ENCODE measurements at places on chromosomes 6 and 20.

GRCh38 chr6:20841806-20842205 lies 307.5 kb downstream of the CDKAL1 start:
- no peak for DNase-seq

DNA sequence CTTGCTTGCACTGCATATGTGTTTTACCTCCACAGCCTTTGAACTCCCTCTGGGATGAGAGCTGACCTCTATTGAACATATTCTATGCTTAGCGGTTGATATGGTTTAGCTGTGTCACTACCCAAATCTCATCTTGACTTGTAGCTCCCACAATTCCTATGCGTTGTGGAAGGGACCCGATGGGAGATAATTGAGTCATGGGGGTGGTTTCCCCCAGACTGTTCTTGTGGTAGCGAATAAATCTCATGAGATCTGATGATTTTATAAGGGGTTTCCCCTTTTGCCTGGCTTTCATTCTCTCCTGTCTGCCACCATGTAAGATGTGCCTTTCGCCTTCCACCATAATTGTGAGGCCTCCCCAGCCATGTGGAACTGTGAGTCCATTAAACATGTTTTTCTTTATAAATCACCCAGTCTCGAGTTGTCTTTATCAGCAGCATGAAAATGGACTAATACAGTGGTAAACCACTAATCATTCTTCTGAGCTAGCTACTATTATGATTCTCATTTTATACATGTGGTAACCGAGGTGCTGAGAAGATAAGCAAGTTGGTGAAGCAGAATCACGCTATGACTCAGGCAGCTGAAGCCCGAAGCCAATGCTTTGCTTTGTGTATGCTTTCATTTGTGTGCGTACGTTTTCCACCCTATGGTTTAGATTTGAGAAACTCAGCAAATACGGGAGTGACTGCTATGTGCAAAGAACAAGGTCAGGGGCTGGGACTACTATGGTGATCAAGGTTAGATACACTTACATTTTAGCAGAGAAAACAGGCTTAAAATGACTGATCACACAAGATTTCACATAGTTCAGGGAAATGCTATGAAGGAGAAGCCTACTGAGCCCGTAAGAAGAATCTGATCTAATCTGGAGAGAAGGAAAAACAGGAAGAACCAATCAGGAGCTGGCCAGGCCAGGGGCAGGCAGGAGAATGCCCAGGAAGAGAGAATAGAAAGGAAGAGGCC lies 363.5 kb downstream of the ESR1 start:
- DNase-seq: no peak

DNA sequence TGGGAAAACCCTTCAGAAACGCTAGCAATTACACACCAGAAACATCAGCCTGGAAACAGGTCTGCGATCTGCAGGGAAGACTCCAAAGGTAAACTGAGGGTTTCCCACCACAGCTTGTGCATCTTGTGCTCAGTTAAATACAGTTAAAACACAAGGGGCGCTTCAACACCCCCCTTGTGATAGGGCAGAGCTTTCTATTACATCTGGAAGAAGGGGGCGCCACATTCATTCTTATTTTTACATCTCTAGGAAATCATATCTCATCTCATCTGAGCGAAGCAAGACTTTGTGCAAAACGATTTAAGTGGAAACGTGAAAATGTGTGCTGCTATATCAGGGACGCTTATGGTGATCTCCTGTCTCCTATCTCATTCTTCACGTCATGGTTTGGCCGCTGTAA lies 58.5 kb downstream of the PRND start:
- DNase-seq: no peak

GRCh38 chr6:16854986-16855385 lies 93.7 kb upstream of the ATXN1 start:
- no peak for DNase-seq

DNA sequence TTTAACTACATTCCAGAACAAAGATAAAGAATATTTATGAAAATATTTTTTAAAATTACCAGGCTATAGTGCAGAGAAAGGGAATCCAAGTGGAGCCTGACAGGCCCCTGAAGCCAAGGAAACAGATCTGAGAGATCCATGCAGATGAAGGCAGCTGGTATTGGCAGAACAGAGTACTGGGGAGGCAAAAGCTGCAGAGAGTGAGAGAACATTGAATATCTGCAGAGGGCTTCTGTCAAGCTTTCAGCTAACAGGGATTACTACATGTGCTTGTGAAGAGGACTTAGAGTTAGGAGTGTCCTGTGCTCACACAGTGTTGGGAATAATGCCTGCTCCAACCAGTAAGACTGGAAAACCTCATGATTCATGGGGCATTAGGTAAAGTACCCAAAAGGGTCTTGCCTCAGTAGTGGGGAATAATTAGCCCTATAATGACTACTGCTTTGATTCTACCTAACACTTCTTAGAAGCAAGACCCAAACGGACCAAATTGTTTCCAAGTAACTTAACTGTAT lies 657.2 kb downstream of the DHX35 start:
- DNase-seq: no peak

DNA sequence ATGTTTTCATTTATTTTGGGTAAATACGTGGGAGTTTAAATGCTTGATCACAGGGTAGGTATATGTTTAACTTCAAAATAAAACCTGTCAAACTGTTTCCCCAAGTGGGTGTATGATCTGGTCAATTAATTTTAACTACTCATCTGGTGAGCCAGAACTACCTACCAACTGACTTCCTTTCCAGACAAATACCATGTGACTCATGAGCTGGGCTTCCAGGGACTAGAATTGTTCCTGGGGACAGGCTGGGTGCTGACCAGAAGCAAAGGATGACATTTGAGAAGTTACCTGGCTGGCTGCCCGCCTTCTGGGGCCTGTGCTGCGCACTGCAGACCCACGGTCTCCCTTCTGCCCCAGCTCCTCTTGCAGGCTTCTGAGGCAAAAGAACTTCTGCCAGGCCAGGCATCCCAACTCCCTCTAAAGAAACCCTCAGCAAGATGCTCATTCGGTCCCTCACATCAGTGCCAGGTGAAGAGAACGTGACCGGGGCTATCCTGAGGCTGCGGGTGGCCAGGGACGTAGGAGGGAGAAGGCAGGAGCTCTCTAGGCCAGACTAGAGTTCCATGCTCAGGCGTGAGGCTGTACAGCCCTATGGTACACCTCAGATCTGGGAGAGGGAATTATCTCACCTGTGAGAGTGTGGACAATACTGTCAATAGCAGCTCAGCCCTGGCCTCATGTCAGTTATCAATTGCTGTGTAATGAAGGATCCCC lies 103.6 kb downstream of the JPH2 start:
- DNase-seq: no peak

GRCh38 chr6:3696525-3697088 lies 54.9 kb downstream of the PXDC1 start:
- no peak for DNase-seq

DNA sequence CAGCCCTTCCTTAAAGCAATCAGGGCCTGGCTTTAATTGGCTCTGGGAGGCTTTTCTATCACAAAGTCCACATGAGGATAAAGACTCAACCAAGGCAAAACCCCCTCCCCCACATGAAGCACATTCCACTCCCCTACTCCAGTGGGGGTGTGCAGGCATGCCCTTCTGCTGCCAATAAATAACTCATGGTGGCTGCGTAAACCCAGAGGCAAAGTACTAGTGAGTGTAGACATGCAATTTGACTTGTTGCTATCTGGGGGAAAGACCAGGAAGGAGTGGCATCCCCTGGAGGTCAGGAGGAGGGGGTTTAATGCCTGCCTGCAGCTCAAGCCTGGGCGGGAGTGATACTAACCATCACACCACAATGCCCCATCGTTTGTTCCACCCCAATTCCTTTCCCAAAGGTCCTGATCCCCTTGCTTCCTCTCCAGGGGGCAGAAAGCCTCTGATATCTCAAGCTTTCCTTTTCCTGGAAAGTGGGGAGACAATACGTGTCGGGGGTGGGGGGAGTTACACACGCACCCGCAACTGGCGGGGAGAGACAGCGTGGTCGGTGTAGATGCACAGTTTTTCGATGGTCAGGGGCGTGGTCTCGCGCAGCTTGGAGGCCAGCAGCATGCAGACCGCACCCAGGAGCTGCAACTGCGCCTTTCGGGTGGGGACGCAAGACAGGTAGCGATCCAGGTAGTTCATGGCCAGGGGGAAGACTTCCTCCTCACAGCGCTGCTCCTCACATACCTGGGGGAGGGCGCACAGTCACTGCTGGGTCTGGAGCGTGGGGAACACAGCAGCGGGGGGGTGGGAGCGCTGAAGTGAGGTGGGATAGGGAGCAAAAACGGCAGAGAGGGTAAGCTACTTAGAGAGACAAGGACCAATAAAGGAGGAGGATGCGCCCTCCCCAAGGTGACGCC lies 1.5 kb downstream of the CCND3 start:
- no peak for DNase-seq

DNA sequence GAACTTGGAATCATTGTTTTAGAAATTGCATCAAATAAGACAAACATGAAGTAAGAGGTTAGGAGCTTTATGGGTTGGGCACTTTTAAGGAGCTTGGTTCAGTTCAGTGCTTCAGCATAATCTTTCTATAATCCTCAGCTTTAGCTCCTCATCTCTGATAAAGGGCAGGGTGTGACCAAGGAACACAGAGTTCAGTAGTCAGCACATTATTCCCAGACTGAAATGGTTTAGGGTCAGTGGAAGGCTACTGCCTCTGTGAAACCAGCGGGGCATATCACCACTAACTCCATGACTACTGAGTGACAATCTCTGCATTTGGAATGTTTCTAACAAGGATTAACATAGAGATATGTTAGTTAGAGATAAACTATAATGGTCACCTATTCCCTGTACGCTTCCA lies 36.9 kb downstream of the CRYBG1 start:
- no peak for DNase-seq

All from tibial artery (tissue), 4 donors.